CD4-positive, CD25-positive, alpha-beta regulatory T cell (primary cell): ENCODE measurements at places on chromosomes 6 and 20. TPM values are rescaled to one million over a fixed set of nuclear protein-coding genes. Genes with fewer than 3 reads are reported as not detected.

The FITM2 gene
- 0.73 TPM for polyA plus RNA-seq

The BTBD3 gene
- not detected for polyA plus RNA-seq

GRCh38 chr6:141267420-141267819 is 865.3 kb upstream of the GJE1 start:
- no peak for DNase-seq

DNA sequence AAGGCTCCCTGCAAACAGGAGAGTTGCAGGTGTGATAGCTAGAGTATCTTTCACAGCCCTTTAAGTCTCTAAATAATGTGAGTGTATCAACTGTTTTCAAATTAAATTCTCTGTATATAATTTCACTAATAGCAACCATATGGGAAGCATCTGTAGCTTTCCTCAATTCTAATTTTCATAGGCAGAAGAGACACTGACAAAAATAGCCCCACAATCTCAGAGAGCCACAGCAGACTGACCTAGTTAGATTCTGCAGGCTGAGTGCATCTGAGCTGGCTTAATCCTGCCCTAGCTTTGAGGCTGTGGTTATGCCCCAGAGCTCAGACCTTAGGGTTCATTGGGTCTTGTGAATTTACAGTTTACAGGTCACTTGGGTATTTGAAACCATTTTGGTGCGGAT is 63.9 kb downstream of the MAP7 start:
- no peak for DNase-seq

- DNase-seq = no peak
These were observed 9.6 kb upstream of the MANBAL start for GRCh38 chr20:37279820-37280219.

GRCh38 chr6:71402096-71402495 is 113.5 kb downstream of the OGFRL1 start:
- DNase-seq = no peak

- no peak for DNase-seq
These were observed 436.6 kb downstream of the PRKN start for GRCh38 chr6:162290846-162291465.

- no peak for DNase-seq
These were observed 48.2 kb downstream of the PTPRA start for GRCh38 chr20:2921506-2921905.
